HT-29 (cell line): ENCODE measurements at places on chromosomes 3 and 15.

DNA sequence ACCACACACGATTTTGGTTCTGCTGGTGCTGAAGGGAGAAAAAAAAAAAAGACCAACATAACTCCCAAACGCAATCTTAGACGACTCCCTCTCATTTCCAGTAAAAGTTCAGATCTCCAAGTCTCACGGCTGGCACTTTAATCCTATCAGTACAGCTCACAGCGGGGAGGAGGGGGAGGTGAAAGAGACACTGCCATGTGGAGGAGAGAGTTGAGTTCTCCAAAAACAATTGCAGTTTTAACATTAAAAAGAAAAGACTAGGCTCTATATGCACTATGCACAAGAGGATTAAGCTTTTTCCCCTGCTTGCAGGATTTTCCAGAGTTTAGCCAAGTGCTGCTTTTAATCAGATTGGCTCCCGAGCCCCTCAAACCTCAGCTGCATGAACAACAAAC is 16.8 kb downstream of the BMF start:
- DNase-seq: no peak

DNA sequence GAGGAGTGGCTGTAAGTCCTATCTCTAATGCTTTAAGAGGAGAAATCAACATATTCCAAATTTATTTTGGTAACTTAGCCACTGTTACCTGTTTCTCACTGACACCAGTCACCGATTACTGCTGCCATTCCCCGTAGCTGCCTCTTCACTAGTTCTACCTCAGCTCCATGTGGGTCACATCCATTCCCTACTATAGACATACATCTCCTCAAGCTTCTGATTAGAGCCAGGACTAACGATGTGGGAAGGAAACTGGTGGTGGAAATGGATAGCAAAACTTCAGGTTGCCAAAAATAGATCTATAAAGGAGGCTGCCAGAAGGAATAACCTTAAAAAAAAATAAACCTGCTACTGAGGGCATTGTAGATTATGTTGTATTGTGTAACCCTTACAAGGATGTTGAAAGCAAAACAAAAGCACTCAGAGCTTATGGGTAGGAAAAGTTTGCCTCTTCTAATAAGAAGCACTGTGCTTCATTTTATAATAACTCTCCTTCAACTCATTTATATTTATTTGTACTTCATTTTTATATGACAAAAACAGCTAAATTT is 56.0 kb downstream of the KAT2B start:
- DNase-seq: no peak

DNA sequence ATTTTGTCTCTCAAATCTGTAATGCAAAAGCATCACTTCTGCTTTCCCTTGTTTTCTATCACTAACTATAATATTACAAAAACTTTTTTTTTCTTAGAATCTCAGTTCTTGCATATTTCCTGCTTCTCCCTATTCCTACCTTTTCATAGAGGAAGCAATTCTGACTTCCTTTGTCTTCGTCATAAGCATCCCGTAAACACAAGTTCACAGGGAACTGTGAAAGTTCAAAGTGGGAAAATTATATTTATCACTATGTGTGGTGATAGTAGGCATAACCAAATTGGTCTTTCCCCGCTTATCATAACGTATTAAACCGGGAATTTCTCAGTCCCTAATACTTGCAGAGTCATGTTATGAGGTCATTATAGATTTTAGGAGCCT is 22.3 kb downstream of the CD200 start:
- no peak for DNase-seq

GRCh38 chr3:14801031-14801430 is 17.7 kb upstream of the FGD5 start:
- no peak for DNase-seq

GRCh38 chr3:11587766-11588165 is 55.9 kb downstream of the VGLL4 start:
- no peak for DNase-seq

DNA sequence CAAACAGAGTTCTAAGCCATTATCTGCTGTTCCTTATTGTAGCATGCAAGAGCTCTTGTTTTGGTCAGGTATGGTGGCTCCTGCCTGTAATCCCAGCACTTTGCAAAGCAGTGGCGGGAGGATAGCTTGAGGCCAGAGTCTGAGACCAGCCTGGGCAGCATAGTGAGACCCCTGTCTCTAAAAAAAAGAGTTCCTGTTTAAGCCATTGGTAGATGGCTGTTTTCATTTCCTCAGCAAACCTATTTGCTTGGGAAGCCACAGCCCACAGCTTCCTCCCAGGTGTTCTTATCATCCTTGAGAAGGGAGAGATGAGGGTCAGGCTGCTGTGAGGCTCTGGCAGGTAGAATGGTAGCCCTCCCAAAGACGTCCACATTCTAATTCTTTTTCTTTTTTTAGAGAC is 24.4 kb upstream of the FAM81A start:
- DNase-seq: no peak

GRCh38 chr3:119293871-119294695 is at the start of gene ARHGAP31:
TSS of gene ARHGAP31 (plus strand) at chr3:119294383. CDS start at chr3:119294905, 522 bp downstream.
- peak; percentile 36 for DNase-seq

GRCh38 chr3:36786921-36787890 is 22.9 kb upstream of the DCLK3 start:
- no peak for DNase-seq

GRCh38 chr3:197521277-197522182 is 34.2 kb downstream of the BDH1 start:
- DNase-seq: no peak

DNA sequence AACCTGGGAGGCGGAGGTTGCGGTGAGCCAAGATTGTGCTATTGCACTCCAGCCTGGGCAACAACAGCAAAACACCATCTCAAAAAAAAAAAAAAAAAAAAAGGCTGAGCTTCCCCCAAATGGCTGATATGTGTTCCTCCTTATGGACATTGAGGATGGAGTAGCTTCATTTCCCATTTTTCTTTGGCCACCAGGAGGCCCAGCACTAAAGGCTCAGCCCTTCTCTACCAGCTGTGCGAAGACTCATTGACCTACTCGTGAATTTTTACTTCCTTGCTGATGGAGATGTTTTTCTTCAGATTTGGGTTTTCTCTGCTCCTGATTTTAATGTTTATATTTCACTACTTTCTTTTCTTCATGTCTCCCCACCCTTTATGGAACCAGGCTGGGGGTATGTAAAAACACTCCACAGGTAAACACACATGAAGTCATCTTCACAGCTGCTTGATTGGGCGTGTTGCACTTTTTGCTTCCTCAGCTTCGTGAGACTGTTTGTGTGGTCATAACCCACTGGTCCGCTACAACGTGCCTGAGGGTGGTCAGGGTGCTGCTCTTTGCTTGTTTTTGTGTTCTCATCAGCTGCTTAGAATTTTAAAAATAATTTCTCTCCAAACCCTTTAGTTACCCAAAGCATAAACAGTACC is 13.5 kb downstream of the SEMA4B start:
- peak; percentile 72 for DNase-seq

DNA sequence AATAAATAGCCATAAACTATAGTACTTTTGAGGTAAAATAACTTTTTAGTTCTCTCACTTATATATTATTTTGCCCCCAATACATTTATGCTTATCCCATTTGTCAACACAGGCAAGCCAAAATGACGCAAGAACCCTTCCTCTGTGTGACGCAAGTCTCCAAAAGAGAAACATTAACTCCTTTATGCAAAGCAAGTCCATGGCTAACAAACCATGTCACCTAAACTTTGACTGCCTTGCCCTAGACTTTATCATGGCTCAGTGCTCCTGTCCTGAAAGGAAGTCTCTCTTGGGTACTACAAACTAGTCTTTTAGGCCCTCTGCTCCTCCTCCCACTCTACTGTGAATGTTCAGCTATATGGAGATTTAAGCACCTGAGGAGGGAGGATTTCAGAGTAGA is 230.5 kb downstream of the UNC13C start:
- DNase-seq: no peak

DNA sequence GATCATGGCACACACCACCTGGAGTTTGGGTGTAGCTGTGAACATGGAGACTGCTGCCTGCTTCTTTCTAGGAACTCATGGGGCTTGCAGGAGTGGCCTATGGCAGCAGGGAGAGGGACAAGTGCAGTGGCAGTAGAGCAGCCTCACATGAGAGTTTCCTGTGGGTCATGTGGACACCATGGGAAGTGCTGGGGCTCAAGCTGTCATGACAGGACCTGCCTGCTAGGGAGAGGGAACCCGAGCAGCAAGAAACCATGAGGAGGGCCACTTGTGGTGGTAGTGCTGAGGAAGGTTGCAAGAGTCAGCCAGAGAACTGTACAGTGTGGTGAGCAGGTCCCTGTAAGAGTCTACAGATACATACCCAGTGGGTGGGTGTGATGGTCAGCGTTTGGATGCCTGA is 73.8 kb upstream of the MRPS22 start:
- no peak for DNase-seq

GRCh38 chr3:124762661-124763011 is 32.4 kb downstream of the UMPS start:
- DNase-seq: no peak

DNA sequence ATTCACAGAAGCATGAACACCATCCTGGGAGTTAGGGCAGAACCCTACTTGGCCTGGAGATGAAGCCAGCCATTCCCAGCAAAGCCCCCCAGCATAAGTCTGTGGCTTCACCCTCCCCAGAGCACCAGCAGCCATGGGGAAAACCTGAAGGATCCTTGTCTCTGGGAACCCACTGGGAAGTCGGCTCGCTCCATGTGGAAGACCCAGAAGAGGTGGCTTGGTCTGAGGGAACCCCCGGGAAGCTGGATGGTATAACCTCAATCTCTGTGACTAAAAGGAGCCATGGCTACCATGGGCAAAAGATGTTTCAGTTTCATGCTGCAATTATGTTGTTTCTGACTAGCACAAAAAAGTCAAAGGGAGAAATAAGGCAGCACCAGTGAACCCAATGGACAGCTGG is 11.8 kb upstream of the RPUSD3 start:
- no peak for DNase-seq

DNA sequence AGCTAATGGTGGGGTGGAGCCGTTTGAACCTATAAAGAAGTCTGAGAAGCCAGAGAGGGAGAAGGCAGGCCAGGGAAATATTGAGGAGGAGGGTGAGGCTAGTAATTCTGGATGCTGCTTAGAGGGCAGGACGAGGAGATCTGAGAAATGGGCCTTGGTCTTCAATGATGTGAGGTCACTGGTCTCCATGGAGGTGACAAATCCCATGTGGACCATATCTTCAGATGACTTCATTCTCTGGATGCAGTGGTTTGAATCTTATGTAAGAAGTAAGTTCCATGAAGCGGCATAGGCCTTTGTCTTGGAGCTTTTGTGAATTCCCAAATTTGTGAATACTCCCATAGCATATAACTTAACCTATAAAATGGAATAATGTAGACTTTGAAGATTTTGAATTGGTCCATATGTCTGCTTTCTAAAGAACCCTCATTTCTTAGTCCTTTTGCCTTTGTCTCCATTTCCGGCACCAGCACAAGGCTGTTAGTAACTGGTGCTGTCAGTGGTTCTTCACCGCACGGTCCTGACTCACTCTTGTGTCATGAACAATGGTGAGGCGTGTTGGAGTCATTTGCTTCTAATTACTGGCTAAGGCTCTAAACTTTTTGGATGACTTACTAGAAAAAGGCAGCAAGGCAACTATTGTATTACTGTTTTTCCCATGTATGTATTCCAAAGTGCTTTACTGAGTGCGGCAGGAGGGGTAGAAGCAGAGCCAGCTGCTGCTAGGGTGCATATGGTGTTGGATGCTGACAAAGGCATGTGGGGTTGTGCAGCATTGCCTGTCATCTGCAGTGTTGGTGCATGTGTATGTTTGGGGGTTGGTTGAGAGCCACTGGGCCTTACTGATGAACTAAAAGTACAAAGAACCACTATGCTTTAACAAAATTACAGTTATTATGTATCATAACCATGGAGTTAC is 279.3 kb upstream of the C2CD4B start:
- DNase-seq: no peak

DNA sequence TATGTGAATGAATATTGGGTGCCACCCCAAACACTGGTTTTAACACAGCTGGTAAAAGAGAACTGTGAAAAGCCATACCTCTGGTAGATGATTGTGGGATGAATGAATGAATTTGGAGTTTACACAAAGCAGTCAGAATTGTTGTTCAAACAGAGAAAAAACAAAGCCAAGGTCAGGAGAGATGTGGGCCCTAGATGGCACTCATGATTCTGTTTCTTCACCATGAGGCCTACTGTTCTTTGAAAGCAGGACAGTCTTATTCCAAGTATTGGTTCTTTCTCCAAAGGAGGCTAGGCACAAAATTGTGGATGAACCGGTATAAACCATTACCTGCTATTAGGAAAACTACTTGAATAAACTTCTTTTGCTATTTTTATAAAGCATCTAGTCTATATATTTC is 97.6 kb downstream of the SAMMSON start:
- no peak for DNase-seq

GRCh38 chr15:27486051-27486450 is 515.1 kb downstream of the GABRG3 start:
- DNase-seq: no peak

DNA sequence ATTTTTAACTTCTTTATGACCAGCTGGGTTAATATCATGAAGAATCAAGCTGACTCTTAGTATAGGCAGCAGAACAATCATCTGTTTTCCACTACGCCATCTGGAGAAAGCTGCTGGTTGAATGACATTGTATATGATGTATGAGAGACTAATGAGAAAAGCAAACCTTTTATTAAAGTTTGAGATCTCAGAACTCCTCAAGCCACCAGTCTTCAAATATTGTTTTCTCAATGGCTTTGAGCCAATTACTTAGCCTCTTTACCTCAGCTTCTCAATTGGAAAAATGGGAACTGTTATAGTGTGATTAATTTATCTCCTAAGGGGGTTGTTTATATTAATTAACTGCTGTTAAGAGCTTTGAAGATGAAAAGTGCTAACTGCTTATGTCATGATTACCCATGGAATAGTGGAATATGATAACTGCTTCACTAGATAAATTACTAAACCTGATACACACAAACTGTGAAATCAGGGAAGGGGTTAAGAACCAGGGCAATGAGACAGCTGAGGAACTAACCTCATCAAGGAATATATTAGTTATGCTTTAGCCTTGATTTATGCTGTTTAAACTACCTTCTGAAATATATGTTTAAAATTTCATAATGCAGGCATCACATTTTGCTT is 330.1 kb downstream of the SOX2 start:
- DNase-seq: no peak

- DNase-seq: no peak
Measured at GRCh38 chr3:167361306-167361705, 18.8 kb downstream of the ZBBX start.

DNA sequence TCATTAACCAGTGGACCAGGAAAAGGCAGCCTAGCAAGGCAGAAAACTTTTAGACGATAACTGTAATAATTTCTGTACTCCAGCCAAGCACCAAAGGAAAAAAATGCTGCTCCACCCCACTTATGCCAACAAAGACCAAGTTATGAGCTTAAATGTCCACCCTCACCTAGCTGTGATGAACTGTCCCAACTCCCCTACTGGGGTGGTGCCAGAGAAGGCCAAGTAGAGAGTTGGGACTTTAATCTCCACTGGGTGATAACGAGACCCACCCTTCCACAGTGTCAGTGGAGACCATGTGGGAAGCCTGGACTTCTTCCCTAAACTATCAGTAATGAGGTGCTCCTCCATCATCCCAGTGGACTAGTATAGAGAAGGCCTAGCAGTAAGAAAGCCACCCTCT is 33.8 kb upstream of the COPB2 start:
- peak; percentile 69 for DNase-seq

- no peak for DNase-seq
Measured at GRCh38 chr3:54940971-54941370, 13.1 kb upstream of the LRTM1 start.

GRCh38 chr3:105827959-105828358 is 40.9 kb downstream of the CBLB start:
- DNase-seq: peak; percentile 72

GRCh38 chr15:71501344-71502076 is 308.8 kb upstream of the NR2E3 start:
- no peak for DNase-seq

- no peak for DNase-seq
Measured at GRCh38 chr15:52005748-52006701, 13.0 kb upstream of the MAPK6 start.

GRCh38 chr3:117126946-117127546 is 417.5 kb downstream of the TUSC7 start:
- peak; percentile 17 for DNase-seq
